Hypothalamus (tissue), 51 donors: ENCODE measurements at places on chromosomes 1 and 21.

DNA sequence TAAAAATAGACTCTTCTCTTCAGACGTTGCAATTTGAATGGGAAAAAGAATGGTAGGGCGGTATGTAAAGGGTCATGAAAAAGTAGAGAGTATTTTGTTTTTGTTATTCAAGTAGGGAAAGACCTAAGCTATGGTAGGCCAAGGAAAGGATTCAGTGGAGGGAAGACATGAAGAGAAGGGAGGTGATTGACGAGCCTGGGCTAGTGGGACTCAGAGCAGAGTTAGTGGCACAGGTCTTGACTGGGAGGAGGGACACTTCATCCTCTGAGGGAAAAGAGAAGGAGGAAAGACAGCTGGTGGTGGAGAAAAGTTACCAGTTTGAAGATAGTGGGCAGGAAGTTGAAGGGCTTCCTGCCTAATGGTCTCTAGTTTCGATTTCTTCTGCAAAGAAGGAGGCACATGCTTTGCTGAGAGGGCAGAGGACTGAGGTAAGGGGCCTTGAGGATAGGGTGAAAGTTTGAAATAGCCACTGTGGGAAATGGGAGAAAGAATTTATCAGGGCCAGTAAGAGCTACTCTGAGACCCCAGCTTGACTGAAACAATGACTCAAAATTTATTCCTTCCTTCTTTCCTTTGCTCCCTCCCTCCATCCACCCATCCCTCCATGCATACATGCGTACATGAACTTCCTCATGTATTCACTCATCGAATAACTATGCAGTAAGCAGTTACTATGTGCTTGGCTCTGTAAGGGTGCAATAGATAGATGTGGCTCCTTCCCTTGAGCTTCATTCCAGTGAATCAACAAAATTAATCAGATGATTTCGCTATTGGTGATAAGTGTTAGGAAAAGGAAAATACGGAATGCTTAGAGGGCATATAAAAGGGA is 4.2 kb downstream of the CD48 start:
- DNase-seq, result no peak

DNA sequence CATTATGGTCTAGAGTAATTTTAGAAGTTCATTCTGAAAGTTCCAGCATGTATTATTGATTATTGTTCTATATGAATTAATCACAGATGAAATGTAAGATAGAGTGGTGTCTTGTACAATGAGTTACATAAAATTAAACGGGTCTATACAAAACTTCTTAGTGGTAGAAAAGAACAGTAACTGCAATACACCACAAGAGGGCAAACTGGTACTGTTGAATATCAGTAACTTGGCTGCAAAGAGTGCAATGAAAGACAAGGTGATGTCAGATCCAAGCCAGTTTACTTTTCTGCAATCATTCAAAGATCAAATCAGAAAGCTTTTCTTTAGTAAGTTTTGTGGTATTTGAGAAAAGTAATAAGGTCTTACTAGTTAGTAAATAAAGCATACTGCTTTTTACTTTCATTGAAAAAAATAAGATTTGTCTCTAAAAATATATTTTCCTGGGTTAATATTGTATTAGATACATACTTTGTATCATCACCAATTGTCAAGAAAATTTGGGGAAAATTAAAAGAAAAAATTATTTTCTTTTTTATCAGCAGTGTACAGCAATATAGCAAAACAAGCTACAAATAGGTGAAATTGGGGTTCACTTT is 66.4 kb upstream of the BTG3 start:
- no peak for DNase-seq

- DNase-seq, result no peak
Observed at GRCh38 chr1:168966217-168966616, 140.3 kb upstream of the ATP1B1 start.

GRCh38 chr1:38038861-38039260 is 7.7 kb downstream of the POU3F1 start:
- no peak for DNase-seq

- no peak for DNase-seq
Observed at GRCh38 chr1:68459796-68460195, 10.0 kb upstream of the RPE65 start.

DNA sequence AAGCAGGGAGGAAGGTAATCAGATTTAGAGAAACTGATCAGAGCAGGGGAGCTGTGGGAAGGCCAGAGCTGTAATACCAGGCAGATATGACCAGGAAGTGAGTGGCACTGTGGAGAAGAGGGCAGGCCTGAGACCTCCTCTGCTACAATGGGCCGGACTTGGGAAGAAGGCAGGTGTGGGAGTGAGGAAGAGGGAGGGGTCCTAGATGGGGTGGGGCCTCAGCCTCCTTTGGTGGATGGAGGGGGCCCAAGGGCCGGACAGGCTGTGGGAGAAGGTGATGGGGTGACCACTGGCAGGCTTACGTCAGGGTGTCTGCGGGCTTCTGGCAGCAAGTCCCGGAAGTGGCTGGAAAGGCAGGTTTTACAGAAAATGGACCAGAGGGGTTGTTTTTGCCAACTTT is 5.0 kb upstream of the HPCA start:
- DNase-seq, result no peak

- DNase-seq, result no peak
Observed at GRCh38 chr1:244102046-244102445, 51.0 kb downstream of the ZBTB18 start.

DNA sequence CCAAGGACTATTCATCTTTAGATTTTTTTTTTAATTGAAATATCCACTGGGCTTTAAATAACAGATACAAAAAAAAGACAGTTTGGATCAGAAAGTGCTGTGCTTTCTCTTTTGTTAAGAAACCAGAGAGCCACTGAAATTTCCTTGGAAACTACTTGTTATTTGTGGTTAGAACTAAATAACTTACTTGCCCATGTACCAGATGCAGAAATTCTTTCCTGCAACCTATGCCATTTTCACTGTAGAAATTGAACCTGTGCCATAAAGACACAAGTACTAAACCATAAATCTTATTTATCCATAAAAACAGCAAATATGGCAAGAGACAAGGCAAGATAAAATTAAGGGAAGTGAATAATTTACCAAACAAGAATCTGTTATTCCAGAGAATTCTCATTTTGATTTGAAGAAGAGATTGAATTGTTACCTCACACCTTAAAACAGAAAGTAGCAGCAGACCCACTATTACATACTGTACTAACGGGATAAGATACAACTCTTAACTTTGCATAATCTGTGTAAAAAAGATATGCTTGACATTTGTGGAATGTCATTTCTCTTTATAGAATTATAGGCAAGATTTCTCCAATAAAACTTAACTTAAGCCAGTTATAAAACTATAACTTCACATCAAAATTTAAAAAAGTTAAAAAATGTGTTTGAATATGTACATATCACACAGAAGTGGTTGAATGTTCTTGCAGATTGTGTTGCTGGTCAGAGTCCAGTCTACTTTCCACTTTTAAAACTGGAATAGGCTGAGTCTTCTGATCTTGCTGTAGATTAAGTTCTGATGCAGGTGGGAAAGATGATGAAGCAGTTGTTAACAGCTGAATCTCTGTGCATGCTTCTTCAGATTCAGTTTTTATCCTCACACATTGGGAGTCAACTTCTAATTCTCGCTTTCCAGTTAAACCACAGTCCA is 6.3 kb upstream of the PHTF1 start:
- DNase-seq, result no peak

DNA sequence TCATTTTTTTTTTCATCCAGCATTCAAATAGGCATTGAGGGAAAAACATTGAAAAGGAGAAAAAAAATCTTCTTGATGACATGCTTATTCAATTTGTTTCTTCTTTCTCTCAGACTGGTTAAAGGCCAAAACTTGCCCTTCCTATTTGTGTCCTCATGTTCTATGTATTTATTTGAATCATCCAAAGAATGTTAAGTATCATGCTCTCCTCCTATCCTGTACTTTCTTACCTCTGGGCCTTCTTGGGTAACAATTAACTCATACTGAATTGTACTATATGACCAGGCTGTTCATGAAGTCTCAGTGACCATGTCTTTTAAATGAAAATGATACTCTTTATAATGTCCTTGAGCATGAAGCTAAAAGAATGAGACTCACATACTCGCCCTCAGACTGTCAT is 36.5 kb upstream of the DENND1B start:
- DNase-seq, result no peak

DNA sequence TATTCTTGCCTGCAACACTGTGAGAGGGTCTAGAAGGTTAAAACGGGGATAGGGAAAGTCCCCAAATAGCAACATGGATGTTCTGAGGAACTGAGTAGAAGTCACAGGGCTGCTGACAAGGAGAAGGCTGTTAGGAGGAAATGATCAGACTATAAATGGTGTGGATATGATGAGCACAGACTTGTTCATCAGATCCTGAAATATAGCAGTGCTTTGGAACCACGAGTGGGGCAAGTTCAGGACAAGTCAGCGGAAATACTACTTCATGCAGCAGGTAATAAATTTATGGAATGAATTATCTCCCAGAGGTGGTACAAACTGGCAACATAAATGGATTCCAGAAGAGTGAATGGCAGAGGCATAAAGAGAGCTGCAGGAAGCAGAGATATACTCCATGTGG is 3.2 kb upstream of the KIAA0040 start:
- no peak for DNase-seq

GRCh38 chr1:47190857-47191256 is 1.0 kb upstream of the PDZK1IP1 start:
- DNase-seq, result no peak

GRCh38 chr1:1267488-1268283 is 6.0 kb downstream of the UBE2J2 start:
- no peak for DNase-seq

GRCh38 chr1:34330061-34330460 is 153.4 kb downstream of the C1orf94 start:
- no peak for DNase-seq

- DNase-seq, result no peak
Observed at GRCh38 chr1:220335668-220336067, 63.4 kb upstream of the RAB3GAP2 start.

GRCh38 chr21:41571938-41572510 is 64.1 kb upstream of the TMPRSS2 start:
- DNase-seq, result no peak

- no peak for DNase-seq
Observed at GRCh38 chr1:217389895-217390294, 241.0 kb downstream of the GPATCH2 start.

DNA sequence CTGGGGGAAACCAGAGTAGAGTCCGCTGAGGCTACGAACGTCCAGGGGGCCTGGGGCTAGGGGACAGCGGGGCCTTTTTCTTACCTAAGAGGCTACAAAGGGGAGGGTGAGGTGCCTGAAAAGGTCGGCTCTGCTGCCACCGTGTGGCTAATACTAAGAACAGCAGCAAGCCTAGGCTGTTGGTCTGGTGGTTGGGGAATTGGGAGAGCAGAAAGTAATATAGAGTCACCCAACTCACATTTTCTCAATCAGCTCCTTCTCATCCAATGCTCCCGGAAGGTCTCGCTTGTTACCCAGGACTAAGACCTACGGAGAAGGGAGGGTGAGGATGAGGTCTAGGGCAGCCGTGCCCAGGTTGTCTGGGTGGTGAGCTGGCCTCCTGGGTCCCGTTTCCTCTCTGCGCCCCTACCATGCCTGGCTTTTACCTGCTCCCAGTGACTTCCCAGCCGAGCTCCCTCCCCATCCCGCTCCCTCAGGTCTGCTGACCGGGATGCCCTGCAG is 9.3 kb downstream of the ARL8A start:
- DNase-seq, result peak; percentile 68

DNA sequence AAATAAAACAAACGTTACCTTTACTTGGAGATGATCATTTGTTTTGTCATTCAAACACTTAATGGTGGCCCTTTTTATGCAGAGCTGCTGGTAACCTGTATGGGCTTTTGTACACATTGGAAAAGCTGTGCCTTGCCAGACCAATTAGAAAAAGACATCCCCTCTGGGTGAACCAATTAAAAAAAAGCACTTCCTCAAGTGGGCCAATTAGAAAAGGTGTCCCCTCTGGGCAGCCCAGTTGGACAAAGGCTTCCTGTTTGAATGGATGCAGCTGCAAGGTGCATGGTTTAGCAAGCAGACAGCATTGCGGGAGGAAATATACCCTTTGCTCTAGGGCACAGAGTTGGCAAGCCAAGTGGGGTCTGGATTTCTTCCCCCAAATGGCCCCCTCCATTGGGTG is 21.6 kb downstream of the HUNK start:
- no peak for DNase-seq

DNA sequence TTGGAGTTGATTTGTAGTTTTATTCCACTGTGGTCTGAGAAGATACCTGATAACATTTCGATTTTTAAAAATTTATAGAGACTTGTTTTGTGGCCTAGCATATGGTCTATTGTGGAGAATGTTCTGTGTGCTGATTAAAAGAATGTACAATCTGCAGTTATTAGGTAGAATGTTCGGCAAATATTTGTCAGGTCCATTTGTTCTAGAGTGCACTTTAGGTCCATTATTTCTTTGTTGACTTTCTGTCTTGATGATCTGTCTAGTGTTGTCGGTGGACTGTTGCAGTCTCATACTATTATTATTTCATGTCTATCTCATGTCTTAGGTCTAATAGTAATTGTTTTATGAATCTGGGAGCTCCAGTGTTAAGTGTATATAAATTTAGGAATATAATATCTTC is 116.8 kb downstream of the NME7 start:
- DNase-seq, result no peak

DNA sequence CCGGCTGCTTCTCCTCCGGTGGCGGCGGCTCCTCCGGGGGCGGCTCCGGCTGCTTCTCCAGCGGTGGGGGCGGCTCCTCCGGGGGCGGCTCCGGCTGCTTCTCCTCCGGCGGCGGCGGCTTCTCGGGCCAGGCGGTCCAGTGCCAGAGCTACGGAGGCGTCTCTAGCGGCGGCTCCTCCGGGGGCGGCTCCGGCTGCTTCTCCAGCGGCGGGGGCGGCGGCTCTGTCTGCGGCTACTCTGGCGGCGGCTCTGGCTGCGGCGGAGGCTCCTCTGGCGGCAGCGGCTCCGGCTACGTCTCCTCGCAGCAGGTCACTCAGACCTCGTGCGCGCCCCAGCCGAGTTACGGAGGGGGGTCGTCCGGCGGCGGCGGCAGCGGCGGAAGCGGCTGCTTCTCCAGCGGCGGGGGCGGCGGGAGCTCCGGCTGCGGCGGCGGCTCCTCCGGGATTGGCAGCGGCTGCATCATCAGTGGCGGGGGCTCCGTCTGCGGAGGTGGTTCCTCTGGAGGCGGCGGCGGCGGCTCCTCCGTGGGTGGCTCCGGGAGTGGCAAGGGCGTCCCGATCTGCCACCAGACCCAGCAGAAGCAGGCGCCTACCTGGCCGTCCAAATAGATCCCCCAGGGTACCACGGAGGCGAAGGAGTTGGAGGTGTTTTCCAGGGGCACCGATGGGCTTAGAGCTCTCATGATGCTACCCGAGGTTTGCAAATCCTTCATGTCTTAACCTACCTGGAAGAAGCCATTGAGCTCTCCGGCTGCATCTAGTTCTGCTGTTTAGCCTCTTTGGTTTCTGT is 2.0 kb downstream of the LORICRIN start:
- DNase-seq, result no peak

GRCh38 chr1:83802460-83803152 is 196.3 kb downstream of the TTLL7 start:
- DNase-seq, result no peak

GRCh38 chr1:52798331-52798730 is 44.2 kb upstream of the ZYG11A start:
- no peak for DNase-seq

DNA sequence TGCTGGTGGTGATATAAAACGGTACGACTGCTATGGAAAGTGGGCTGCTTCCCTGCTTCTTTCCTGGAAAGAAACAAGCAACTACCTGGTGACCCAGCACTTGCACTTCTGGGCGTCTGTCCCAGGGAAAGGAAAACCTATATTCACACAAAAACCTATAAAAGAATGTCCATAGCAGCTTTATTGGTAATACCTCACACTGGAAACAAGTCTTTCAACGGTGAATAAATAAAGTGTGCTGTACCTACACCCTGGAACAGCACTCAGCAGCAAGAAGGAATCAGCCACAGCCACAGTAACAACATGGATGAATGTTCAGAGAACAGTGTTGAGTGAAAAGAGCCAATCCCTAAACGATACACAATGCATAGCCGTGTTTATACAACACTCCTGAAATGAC is 19.9 kb downstream of the SLC19A1 start:
- DNase-seq, result no peak
